Stimulated activated naive CD4-positive, alpha-beta T cell (primary cell): ENCODE measurements at places on chromosomes 1 and 21.

DNA sequence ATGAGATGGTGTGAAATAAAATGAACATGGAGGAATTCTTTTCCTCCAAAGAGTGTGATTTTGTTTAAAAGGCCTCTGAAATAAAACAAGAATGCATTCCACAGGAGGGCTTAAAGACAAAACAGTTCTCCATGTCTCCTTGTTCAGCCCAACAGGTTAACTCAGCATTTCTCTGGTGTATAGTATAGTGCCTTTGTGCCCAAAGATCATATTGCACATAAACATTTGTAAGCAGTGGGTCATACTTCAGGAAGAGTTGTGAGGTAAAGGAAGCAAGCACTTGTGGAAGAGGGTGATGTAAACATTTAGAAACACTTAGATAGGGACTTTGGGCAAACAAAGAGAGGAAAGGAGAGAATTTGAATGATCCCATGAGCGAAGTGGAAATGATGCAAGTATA is 433.9 kb downstream of the SIPA1L2 start:
- no peak for DNase-seq

DNA sequence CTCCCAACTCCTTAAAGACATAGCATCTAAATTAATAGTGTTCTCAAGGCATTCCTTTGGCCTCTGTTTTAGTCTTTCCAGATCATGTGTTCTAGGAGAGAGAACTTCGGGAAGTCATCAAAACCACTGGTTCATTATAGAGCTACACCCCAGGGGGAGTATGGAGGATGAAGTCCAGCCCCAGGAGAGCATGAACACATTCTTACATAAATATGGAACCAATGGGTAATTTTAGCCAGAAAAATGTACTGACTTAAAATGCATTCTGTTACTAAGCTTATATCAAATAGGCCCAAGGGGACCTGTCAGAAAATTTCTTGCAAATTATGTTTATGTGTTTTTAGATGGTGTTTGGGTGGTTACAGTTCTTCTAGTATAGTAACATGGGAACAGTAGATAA is 165.2 kb downstream of the NTMT2 start:
- no peak for DNase-seq

GRCh38 chr1:16451841-16452528 is 11.5 kb downstream of the NECAP2 start:
- no peak for DNase-seq

- peak; percentile 46 for DNase-seq
Observed at GRCh38 chr1:54474310-54475251, 68.4 kb upstream of the SSBP3 start.

GRCh38 chr21:29250636-29251035 is 48.1 kb upstream of the BACH1 start:
- DNase-seq: no peak

- no peak for DNase-seq
Observed at GRCh38 chr1:56466538-56466937, 112.8 kb downstream of the PLPP3 start.

- DNase-seq: no peak
Observed at GRCh38 chr1:241964550-241965282, 7.1 kb downstream of the BECN2 start.

GRCh38 chr1:33234588-33234990 is 21.7 kb upstream of the ZNF362 start:
- DNase-seq: no peak

DNA sequence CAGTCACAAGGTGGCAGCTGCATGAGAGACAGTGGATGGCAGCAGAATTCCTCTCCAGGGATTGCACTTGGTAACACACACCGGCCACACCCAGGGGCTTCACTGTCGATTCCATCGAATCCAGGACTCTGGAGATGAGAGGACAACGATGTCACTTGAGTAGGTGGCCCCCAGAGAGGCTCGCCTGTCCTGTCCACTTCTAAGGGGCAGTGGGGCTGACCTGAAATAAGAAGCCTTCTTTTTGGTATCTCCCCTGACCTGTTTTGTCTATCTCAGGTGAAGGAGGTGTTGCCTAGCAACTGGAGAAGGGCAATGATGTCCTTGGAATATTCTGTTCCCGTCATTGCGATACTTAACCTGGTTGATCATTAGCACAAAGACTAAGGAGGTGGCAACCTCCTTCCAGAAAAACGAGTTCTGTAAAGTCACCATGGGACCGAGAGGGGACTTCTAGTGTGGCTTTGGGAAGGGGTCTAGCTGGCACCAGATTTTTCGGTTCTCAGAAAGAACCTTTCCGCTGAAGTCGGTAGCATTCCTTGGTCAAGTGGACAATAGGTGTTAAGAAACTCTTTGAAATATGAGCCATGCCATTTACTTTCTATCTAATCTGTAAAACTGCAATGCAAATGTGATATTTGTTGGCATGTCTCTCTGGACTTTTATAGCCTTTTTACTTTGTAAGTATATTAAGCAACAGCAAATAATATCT is 85.2 kb upstream of the TMPRSS2 start:
- DNase-seq: no peak

DNA sequence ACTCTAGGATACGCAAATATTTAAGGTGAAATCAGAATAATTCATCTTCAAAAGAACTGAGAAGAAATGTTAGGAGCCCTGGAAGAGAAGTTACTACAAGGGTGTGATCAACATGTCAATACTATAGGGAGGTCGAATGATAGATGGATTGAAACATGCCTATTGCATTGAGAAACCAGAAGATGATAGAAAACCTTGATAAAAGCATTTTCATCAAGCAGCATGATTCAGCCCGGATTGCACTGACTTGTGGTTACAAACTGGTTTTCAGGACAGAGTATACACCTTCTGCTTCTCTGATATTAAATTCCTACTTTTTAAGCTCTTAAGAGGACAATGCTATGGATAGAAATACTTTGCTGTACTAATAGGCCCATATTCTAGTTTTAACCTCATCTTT is 164.2 kb downstream of the FMN2 start:
- no peak for DNase-seq

DNA sequence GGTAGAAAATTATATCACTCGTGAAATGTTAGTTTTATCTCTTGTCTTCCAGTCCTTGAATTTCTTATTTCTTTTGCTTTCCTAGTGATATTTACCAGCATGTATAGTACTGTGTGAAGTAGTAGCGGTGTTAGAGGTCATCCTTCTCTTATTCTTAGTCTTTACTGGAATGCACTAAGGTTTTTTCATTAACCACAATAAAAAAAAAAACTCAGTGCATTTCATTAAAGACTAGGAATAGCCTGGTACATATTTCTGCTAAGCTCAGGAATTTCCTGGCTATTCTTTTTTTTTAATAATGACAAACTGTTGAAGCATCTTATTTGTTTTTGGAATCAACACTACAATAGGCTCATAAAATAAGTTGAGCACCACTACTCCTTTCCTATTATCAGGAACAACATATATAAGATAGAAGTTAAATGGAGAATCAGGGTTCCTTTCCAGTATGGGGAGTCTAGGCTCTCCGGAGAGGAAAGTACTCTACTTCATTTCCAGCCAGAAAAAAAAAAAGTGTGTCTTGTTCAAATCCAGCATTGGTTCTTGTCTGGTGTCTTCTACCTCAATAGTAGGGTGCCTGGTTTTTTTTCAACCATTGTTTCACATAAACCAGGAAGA is 60.0 kb downstream of the TNFSF18 start:
- no peak for DNase-seq

DNA sequence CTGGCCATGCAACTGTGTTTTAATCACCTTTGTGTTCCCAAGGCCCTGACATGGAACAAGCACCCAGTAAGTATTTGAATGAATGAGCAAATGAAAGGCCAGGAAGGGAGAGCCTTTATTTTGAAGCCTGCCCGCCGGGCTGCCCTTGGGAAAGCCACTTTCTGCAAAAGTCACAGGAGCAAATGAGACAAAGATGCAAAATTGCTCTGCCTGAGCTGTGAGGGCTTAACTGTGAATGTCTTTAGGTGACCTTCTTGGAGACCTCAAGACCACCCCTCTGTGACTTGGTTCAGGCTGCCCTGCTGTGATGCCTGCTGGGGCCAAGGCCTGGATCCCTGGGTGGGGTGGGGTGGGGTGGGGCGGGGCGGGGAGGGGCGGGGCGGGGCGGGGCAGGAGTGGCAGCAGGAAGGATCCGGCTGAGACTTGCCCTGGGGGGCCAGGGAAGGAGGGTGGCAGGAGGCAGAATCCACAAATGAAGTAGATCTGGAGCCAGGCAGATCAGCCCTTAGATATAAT is 54.0 kb downstream of the RUNX3 start:
- no peak for DNase-seq

DNA sequence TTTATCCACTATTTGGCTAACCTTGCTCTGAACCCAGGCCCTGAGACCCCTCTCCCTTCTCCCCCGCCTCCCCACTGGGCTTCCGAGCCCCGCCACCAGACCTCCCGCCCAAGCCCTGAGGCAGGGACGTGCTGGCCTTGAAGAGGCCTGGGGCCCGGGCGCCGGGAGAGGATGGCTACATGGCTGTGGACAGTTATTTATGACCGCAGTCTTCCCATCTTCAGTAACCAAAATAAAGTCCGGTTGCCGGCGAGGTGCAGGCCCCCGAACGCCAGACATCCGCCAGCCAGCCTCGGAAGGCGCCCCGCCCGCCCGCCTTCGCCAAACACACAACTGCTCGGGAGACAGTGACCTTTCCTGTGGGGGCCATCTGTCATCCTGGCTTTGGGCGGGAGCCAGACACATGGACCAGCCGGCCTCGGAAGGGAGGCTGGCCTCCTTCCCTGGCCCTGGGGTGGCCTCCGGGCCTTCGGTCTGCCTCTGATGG is 69.0 kb downstream of the DHRS3 start:
- DNase-seq: no peak

- no peak for DNase-seq
Observed at GRCh38 chr1:63103682-63104081, 218.7 kb upstream of the FOXD3 start.

DNA sequence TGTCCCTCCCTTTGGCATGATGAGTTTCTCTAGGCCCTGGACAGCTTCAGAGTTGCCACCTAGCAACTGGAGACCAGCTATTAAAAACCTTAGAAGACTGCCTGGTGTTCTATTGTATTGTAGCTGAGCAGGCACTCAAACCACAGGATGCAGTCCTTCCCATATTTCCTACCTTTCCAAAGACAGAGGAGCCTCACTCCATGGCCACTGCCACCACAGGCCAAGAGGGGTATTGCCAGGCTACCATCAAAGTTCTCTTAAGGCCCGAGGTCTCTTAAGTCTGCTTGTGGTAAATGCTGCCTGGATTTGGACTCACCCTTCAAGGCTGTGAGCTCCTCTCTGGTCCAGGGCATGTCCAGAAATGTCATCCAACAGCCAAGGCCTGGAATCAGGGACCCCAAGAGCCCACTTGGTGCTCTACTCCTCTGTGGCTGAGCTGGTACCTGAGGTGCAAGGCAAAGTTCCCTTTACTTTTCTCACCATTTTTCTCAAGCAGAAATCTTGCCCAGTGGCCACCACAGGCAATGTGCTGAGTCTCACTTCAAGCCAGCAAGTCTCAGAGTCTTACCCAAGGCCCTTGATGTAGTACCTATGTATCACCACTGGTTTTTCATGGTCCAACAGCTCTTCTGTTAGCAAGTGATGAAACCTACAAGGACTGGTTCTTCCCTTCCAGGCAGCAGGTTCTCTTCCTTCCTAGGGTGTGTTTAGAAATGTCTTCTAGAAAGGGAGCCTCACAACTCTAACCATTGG is 269.4 kb downstream of the AMY1C start:
- no peak for DNase-seq

GRCh38 chr1:225860107-225860506 is 22.1 kb downstream of the TMEM63A start:
- DNase-seq: no peak

DNA sequence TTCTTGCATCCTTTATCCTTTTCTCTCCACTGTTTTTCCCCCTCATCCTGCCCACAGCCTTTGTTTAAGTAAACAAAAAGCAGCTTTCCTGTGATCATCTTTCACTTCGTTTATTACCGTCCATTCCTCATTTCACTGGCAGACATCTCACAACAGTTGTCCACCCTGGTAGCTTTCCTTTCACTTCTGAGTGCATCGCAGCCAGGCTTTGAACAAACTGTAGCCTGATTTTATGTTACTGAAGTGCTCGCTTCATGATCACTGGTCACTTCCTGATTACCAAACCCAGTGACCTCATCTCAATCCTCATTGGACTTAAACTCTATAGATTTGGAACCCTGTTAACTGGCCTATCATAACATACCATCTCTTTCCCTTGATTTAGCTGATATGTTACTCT is 67.7 kb downstream of the SDCCAG8 start:
- no peak for DNase-seq

- DNase-seq: no peak
Observed at GRCh38 chr1:18743233-18743632, 112.6 kb downstream of the PAX7 start.

GRCh38 chr1:107530543-107530942 is 389.7 kb downstream of the NTNG1 start:
- DNase-seq: no peak

DNA sequence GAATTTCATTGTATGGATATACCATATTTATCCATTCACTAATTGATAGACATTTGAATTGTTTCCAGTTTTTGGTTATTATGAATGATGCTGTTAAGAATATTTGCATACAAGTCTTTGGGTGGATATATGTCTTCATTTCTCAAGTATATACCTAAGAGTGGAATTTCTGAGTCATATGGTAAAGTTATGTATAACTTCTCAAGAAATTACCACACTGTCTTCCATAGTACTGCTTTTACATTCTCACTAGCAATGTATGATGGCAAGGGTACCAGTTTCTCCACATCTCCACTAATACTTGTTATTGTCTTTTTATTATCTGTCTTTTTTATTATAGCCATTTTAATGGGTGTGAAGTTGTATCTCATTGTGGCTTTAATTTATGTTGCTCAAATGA is 74.6 kb upstream of the TENT5C start:
- no peak for DNase-seq

GRCh38 chr1:205970486-205970885 is 27.2 kb upstream of the SLC26A9 start:
- no peak for DNase-seq

- no peak for DNase-seq
Observed at GRCh38 chr1:20143318-20143717, 4.2 kb downstream of the PLA2G2F start.

GRCh38 chr1:46418976-46419375 is 24.9 kb downstream of the FAAH start:
- DNase-seq: no peak

GRCh38 chr1:96388421-96389310 is 332.9 kb upstream of the PTBP2 start:
- no peak for DNase-seq

GRCh38 chr1:37878071-37878470 is 18.7 kb upstream of the MTF1 start:
- no peak for DNase-seq

DNA sequence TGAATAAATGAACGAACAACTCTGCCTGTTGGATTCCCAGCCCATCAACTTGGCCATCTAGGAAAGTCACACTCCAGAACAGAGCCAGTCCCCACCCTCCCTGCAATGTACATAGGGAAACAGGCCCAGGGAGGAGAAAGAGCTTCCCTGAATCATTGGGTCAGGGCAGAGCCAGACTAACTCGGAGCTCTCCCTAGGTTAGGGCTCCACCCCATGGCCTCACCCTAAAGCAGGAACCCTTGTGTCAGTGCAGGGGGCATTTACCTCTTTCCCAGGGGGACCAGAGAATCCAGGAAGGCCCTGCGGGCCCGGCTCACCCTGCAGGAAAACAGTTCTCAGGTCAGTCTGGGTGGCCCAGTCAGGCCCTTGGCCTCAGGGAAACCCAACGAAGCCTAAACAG is 11.6 kb downstream of the COL9A2 start:
- no peak for DNase-seq
